ENCODE measurements at places on chromosomes 1 and 21.
A peak's percentile ranks its signal among the peaks of the same experiment; 100 is the strongest.

DNA sequence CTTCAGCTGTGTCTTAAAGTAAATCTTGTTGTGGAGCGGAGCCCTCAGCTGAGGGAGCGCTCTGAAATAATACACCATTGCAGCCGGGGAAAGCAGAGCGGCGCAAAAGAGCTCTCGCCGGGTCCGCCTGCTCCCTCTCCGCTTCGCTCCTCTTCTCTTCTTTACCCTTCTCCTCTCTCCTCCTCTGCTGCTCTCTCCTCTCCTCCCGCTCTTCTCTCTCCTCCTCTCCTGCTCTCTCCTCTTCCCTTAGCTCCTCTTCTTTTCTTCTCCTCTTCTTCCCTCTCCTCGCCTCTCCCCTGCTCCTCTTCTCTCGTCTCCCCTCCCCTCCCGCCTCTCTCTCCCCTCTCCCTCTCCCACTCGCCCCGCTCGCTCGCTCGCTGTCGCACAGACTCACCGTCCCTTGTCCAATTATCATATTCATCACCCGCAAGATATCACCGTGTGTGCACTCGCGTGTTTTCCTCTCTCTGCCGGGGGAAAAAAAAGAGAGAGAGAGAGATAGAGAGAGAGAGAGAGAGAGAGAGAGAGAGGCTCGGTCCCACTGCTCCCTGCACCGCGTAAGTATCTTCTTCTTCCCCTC lies at the start of gene PROX1:
PROX1 (plus strand) TSS at position 47 of the 580 bp plus-strand sequence. CDS start 8,563 bp downstream, outside the sequence.
- DNase-seq = peak; percentile 40

GRCh38 chr1:64062941-64063581 lies 140.4 kb upstream of the UBE2U start:
- DNase-seq = no peak

- peak; percentile 32 for DNase-seq
Measured at GRCh38 chr1:33273406-33273805, 17.1 kb downstream of the ZNF362 start.

- peak; percentile 20 for DNase-seq
Measured at GRCh38 chr1:147598621-147599361, 57.5 kb downstream of the BCL9 start.

- no peak for DNase-seq
Measured at GRCh38 chr1:154856049-154856448, 14.0 kb downstream of the KCNN3 start.

- DNase-seq = no peak
Measured at GRCh38 chr1:185267301-185267700, 49.7 kb downstream of the IVNS1ABP start.

GRCh38 chr1:164562947-164563520 lies 4.0 kb downstream of the PBX1 start:
- no peak for DNase-seq

DNA sequence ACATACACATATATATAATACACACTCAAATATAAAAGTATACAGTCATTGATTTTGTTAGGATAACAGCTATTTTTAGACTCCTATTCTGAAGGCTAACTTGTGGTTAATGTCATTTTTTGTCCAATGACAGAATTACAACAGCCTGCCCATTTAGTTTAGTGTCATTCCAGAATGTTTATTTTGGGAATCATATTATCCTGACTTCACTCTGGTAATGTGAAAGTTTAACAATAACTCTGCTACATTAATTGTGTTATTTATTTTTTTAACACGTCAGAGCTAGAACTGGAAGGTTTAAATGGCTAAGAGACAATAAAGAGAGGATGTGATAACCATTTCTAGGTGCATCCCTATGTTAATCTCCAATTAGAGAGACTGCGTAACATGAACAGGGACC lies 648.1 kb downstream of the USP25 start:
- DNase-seq = no peak
